ENCODE measurements at places on chromosomes 13 and 19.

DNA sequence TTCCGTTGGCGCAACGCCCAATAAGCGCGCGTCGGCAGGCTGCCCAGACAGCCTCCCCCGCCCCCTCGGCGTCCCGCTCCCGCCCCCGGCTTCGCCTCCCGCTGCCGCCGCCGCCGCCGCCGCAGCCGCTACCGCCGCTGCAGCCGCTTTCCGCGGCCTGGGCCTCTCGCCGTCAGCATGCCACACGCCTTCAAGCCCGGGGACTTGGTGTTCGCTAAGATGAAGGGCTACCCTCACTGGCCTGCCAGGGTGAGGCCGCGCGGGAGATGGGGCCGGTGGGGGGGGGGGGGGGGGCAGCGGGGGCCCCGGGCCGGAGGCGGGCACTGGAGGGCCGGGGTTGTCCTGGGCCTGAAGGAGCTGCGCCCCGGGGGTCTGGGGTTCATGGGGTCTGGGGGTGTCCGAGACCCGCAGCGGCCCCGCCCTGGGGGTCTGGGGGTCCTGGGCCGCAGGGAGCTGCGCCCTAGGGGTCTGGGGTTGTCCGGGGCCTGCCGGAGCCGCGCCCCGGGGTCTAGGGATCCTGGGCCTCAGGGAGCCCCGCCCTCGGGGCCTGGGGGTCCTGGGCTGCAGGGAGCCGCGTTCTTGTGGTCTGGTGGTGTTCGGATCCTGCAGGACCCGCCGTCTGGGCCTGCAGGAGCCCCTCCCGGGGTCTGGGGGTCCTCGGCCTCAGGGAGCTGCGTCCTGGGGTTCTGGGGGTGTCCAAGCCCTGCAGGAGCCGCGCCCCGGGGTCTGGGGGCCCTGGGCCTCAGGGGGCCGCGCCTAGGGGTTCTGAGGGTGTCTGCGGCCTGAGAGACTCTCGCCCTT, at the start of gene HDGFL2:
Gene HDGFL2 (plus strand): TSS at position 124 of the 801 bp plus-strand sequence. CDS start 54 bp downstream, at position 178.
- DNase-seq = no peak

DNA sequence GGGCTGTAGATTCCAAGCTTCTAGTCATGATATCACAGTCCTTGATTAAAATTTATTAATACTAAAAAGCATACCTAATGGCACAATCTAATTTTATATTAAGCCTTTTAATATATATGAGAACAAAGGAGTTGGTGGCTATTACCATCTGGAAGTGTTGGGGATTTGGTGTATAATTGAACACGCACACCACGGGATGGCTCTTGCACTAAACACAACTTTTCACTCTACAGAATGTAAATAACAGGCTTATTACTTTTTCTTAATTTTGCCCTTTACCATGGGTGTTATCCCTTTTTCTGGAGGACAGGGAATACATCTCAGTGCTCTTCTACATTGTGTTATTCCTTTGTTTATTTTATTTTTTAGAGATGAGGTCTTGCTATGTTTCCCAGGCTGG, 21.6 kb downstream of the POMP start:
- DNase-seq = no peak

DNA sequence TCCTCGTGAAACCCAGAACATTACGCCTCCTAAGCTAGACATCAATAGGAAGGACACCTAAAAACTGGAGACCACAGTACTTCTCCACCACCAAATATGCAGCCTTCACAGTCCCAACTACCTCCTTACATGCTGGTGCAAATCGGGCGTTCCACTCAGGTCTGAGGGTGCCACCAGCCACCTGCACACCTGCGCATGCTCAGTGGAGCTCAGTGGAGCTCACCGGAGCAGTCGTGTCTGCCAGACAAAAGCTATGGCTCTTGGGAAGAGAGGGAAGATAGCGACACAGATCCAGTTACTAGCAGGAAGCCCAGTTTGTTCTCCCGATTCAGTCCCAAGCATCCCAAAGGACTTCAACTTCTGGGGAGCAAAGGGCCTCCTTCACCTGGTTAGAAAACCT, 237.1 kb downstream of the TSHZ3 start:
- no peak for DNase-seq

GRCh38 chr19:16530540-16531379, 11.5 kb downstream of the CHERP start:
- DNase-seq = no peak

DNA sequence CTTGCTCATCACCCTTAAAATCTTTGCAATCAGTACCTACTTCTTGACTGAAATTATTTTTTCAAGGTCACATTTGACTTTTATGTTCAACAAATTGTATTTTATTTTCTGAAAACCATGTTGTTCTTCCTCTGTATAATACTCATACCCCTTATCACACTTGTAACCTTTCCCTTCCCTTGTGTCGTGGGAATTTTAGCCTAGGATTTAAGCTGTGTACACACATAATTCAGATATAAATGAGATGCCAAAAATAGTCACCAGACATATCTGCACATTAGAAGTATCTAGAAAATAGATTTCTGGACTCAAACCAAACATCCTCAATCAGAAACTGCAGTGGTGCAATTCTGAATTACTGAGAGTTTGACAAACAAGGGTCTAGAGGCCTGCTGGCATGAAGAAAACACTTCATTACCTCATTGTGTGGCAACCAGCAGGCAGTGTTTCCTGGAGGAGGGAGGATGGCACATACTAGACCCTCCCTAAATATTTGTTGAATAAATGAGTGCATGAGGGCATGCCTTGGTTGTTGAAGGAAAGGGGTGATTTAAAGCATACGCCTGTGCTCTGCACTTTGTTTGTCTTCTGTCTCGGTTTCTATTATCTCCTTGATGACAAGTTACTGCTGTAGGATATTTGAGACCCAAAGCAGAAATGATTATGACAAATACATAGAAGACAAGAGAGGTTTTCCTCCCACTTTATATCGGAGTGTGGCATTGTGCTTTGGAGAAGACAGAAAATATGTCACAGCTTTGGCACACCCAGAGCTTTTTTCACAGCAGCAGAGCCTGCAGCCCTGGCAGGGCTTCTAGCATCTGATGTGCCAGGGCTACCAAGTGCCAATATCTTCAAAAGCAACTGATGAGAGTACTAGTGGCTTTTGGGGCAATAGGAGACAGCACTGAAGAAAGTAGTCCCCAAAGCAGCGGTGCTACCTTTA, 881.1 kb downstream of the PCDH9 start:
- DNase-seq = no peak

DNA sequence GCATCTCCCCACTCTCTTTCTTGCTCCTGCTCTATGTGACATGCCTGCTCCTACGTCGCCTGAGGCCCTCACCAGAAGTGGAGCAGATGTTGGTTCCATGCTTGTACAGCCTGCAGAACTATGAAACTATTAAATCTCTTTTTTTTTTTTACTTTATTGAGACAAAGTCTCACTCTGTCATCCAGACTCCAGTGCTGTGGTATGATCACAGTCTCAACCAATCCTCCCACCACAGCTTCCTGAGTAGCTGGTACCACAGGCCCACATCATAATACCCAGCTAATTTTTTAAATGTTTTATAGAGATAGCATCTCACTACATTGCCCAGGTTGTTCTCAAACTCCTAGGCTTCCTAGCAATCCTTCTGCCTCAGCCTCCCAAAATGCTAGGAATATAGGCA, 1067.7 kb downstream of the PCDH9 start:
- DNase-seq = no peak

DNA sequence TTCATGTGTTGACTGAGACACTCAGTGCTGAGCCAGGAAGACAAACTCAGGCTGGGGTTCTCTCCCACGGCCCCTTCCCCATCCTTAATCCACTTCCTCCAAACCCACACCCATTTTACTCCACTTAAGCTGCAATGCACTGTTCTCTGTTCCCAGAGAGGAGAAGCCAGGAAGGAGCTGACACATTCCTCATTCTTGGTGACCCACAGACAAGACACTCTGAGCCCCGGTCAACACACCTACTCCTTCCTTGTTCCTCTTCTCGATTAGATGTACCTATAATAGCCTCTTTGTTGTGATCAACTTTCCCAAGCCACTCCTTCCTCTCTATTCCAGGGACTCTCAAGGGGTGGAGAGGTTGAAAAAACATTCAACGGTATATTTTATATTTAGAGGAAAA, 47.1 kb downstream of the INSR start:
- DNase-seq = no peak

DNA sequence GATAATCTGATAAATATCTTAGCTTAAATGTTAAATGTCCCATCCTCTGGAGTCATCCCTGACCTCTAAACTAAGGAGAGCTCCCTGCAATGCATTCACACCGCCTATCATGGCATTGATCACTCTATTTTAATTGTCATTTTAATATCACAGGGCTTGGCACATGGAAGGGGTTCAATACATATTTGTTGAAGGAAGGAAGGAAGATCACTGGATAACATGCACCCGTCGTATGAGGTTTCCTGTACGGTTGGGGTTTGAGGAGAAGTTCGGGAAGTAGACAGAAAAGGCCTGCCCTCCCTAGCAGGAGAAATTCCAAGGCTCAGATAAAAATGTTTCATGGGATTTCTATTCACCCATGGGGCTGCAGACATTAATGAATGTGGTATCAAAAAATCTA, 102.0 kb downstream of the MBNL2 start:
- no peak for DNase-seq

DNA sequence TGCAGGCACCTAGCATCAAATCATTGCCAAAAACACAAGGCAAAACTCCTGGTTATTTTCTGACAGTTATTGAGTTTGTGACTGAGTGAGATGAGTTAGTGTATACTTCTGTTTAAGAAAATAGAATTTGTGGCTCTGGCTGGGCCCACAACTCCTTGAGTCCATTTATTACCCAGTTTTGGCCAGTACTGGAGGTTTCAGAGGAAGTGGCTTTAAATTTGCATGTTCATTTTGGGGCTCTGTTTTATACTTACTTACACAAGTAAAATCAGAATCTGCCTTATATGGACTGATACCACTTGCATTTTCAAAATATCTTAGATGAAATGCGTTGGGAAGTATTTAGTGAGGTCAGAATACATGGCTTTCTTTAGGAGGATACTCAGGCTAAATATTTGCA, 29.0 kb downstream of the TNFSF11 start:
- DNase-seq = no peak

DNA sequence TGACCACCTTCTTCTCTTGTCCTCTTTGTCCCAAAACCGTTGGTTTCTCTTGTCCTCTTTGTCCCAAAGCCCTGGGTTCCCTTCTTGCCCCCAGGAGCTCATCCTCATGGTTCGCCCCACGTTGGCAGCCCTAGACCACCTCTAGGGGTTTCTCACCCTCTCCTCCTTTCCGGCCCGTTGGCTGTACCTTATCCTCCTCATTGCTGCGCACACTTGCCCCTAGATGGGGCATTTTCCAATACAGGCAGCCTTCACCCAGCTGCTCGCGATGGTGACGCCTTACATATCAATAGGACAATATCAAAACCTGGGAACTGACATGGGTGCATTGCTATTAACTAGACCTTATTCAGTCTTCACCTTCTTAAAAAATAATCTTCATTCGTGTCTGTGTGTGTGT, 86.5 kb downstream of the IPO5 start:
- DNase-seq = no peak

DNA sequence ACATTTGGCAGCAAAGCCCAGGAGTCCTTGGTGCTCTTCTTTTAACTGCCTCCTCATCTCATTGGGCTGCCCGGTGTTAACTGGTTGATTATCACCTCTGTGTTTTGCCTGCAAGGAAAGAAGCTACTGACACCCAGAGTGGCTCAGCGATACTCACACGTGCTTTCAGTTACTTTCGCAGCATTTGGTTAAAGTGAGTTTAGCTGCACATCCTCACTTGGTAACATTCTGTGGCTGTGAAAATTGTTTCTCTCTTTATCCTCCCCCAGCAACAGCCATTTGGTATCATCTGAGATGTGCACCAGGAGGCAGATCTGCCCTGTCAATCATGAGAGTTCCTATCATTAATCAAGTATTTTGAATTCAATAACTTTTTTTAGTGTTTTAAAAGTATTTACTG, 44.6 kb upstream of the GPR183 start:
- DNase-seq = no peak

DNA sequence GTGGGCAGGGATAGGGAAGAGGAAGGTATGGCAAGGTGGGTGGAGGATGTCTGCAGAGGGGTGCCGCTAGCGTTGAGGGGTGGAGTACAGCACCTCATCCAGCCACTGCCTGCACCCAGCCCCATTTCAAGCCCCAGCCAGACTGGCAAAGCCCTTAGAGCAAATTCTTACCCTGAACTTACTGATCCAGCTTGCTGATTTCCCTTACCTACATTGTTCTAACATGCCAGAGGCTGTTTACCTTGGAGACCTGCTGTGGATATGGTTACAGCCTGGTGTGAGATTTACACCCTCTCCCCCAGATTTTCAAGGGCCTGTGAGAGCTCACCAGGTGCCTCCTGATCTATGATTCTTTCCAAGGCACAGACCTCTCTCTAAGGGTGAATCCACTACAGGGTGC, 86.0 kb downstream of the ZNF726 start:
- no peak for DNase-seq

DNA sequence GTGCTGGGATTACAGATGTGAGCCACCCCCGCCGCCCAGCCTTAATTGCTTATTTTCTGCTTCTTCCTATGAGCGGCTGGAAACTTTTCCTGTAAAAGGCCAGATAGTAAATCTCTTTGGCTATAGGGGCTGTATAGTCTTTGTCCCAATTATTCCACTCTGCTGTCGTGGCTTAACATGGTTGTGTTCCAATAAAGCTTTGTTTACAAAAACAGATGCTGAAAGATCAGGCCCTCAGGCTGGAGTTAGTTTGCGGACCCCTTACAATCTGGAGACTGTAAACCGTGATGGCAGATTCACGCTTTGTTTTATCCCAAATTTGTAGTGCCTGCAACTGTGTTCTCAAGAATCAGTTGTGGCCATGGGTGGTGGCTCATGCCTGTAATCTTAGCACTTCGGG, 10.7 kb downstream of the KCNC3 start:
- DNase-seq = no peak

DNA sequence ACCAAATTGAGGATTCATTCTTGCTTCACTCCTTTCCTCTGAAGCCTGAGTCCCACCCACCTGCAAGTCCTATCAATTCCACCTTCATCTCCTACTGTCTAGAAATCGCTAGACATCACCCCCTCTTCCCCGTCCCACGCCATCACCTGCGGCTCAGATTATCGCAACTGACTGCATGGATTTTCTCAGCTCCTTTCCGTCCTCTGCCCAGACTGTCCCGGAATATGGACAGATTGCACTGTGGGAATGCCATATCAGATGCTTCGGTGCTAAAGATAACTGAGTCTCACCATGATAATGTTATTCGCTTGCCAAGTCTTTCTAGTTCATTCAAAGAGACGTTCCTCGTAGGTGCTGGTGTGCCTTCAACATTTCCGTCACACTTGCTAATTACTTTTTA, 66.4 kb upstream of the USP29 start:
- no peak for DNase-seq

DNA sequence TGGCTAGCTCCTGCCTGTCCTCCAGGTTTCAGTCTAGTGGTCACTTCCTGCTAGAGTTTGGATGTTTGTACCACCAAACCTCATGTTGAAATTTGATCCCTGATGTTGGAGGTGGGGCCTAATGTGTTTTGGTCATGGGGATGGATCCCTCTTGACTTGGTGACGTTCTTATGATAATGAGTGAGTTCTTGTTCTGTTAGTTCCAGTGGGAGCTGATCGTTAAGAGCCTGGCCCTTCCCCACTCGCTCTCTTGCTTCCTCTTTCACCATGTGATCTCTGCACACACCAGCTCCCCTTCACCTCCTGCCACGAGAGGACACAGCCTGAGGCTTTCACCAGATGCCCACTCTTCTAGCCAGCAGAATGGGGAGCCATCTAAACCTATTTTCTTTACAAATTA, 86.8 kb upstream of the SCEL start:
- no peak for DNase-seq

- DNase-seq = no peak
Observed at GRCh38 chr13:26497968-26498511, 59.4 kb upstream of the WASF3 start.

GRCh38 chr19:18155095-18156087, 2.4 kb downstream of the PIK3R2 start:
- DNase-seq = no peak

GRCh38 chr13:78610381-78610883, 7.1 kb upstream of the POU4F1 start:
- no peak for DNase-seq

All from stimulated activated CD4-positive, alpha-beta T cell treated with anti-CD3 and anti-CD28 coated beads, Interleukin-4, amount 100 ng/mL, for 48 hours (primary cell).